ENCODE measurements at places on chromosomes 13 and 19.

- no peak for DNase-seq
Observed at GRCh38 chr13:39847336-39847735, 191.9 kb downstream of the COG6 start.

- no peak for DNase-seq
Observed at GRCh38 chr13:112657850-112658445, 31.9 kb upstream of the ATP11A start.

GRCh38 chr19:18167975-18168645 lies 5.5 kb upstream of the IFI30 start:
- peak; percentile 61 for DNase-seq

GRCh38 chr19:8352134-8352827 lies 9.2 kb upstream of the KANK3 start:
- no peak for DNase-seq

- no peak for DNase-seq
Observed at GRCh38 chr19:3844596-3844995, 24.2 kb downstream of the ZFR2 start.

GRCh38 chr19:7267792-7268704 lies 26.2 kb downstream of the INSR start:
- DNase-seq: no peak

DNA sequence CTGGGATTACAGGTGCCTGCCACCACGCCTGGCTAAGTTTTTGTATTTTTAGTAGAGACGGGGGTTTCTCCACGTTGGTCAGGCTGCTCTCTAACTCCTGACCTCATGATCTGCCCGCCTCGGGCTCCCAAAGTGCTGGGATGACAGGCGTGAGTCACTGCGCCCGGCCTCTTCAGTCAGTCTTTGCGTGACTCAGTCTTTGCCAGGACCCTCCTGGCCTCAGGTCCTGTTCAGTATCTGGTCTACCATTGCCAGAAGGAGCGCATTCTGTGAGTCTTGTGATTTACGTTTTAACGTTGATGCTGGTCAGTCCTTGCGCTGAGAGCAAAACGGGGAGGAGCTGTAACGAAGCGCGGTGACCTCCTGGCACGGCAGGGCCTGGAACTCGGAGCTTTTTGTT lies 7.6 kb upstream of the HMG20B start:
- no peak for DNase-seq

- DNase-seq: no peak
Observed at GRCh38 chr19:2239173-2239572, 2.5 kb downstream of the SF3A2 start.

- DNase-seq: no peak
Observed at GRCh38 chr13:110698689-110699088, 7.2 kb downstream of the CARS2 start.

DNA sequence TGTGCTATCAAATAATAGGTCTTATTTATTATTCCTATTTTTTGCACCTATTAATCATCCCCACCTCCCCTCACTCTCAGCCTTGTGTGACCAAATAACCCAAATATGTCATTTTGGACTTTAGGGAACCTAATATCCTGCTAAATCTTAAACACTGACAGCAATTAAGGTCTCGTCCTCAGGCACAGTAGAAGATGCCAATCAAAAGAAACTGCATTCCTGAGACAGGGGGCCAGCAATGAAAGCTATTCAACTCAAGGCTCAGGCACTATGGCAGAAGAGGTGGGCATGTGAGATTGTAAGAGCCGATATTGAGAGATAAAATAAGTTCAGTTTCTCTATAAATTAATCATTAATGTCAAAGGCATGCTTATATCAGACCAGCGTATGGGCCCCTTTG lies 1437.7 kb upstream of the PCDH9 start:
- no peak for DNase-seq

- no peak for DNase-seq
Observed at GRCh38 chr19:30666301-30666803, 294.2 kb downstream of the ZNF536 start.

DNA sequence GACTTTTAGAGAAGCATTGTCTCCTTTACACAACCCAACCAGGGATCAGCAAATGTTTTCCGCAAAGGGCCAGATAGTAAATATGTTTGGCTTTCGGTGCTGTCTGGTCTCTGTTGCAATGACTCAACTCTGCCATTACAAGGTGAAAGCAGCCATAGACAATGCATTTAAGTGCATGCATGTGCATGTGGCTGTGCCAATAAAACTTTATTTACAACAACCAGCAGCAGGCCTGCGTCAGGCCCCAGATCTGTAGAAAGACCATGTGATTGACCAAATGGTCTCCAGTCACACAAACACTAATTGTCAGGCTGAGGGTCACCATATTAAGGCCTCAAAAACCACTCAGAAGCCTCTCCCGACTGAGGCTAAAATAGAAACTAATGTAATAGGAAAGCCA lies 8.1 kb downstream of the RAB20 start:
- no peak for DNase-seq

DNA sequence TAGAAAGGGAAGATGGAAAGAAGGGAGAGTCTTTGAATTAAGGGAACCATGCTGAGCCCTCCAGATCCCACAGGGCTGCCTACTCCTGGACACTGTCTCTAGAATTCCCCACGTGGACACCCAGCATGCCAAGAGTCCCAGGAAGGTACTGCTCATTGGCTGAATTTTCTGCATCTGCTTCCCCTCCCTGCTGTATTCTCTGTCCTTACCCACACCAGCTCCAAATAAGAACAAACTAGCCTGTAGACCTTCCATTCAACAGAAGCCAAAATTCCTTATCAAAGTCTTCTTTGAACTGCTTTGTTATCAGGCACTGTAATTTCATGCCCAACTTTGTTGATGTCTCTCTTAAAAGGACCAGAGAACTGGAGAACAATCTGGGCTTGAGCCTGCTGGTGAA lies 305.9 kb upstream of the ARGLU1 start:
- no peak for DNase-seq

DNA sequence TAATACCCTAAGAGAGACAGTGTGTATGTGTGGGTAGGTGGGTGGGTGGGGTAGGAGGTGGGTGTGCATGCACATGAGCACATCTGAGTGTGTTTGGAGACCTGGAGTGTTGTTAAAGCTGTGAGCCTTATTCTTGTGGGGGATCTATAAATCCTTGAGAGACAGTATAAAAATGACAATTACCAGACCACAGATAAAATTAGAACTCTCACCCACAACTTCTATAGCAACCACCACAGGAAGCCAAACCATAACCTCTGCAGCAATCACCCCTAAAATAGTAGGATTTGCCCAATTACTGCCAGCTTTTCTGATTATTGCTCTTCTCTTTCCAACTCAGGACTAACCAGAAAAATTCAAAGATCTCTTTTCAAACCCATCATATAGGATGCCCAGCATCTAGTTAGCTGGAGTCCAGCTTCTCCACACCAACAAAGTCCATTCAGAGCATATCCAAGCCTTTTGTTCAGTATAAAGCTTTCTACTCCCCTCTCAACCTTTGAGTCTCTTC lies 93.4 kb upstream of the SLITRK1 start:
- no peak for DNase-seq

DNA sequence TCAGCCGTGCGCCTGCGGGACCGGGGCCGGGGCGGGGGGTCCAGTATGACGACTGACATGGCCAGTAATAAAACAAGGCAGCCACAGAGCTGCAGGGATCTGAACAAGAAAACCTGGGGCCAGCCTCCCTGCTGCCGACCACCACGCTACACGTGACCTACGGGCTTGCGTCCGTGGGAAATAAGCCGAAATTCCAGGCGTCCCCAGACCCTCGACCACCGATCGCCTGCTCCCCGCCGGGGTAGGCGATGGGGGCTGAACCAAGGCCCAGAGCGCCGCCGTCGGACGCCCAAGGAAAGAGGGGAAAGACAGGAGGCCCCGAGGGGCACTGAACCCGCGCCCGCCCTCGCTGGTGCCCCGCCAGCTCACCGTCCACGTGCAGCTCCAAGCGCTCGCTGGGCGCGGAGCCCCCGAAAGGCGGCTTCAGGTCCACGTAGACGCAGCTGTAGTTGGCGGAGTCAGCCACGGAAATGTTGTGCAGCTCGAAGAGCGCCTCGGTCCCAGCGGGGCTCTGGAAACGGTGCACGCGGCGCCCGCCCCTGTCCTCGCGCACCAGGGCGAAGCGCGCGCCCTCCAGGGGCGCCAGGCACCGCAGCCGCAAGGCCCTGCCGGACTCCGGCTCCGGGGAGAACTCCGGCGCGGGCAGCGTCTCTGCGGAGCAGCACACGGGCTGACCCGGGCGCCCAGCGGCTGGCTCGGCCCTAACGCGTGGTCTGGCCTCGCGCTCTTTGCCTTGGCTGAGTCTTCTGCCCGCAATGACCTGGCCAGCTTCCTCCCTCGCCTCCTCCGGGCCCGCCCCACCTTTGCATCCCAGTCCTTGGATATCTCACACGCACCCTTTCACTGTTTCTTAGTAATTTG lies 3.1 kb downstream of the A1BG start:
- DNase-seq: no peak

GRCh38 chr13:48504606-48505005 lies 28.3 kb downstream of the RCBTB2 start:
- DNase-seq: no peak

GRCh38 chr19:465056-465816 lies 4.4 kb upstream of the SHC2 start:
- no peak for DNase-seq

- DNase-seq: peak; percentile 42
Observed at GRCh38 chr19:19597809-19598306, 20.6 kb downstream of the PBX4 start.

- no peak for DNase-seq
Observed at GRCh38 chr13:72889495-72889894, 107.6 kb downstream of the PIBF1 start.

- DNase-seq: no peak
Observed at GRCh38 chr19:10299545-10300458, 9.8 kb downstream of the ZGLP1 start.

- no peak for DNase-seq
Observed at GRCh38 chr13:106213028-106213757, 322.3 kb downstream of the EFNB2 start.

DNA sequence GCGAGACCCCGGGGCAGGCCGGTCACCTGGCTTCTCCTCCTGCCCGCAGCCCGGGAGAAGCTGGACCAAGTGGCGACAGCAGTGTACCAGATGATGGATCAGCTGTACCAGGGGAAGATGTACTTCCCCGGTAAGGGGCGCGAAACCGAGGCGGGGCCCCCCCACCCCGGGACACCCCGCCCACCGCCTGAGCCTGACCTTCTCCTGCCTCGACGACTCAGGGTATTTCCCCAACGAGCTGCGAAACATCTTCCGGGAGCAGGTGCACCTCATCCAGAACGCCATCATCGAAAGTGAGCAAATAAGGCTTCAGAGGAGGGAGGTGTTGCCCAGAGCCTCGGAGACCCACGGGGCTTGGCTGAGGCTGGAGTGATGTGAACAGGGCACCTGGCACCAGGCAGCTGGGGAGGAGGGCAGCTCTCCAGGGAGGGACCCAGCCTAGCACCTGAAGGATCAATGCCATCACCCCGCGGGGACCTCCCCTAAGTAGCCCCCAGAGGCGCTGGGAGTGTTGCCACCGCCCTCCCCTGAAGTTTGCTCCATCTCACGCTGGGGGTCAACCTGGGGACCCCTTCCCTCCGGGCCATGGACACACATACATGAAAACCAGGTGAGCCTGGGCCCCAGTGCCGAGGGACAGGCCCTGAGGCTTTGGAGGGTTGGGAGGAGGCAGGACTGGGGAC lies 629 bp downstream of the IZUMO4 start:
- peak; percentile 50 for DNase-seq

DNA sequence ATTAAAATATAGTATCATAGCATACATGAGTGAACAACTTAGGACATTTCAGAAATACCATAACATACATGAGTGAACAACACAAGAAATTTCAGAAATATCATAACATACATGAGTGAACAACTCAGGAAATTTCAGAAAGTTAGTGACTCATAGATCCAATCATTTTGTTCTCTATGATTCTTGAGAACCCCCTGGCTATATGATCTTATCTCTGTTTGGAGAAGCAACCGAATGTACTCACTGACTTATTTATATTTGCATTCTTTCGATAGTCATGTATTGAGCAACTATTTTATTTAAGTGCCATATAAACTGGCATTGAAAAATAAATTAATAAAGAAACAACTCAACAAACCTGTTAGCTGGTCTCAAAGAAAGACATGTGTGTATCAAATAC lies 251.1 kb downstream of the EFNB2 start:
- no peak for DNase-seq

DNA sequence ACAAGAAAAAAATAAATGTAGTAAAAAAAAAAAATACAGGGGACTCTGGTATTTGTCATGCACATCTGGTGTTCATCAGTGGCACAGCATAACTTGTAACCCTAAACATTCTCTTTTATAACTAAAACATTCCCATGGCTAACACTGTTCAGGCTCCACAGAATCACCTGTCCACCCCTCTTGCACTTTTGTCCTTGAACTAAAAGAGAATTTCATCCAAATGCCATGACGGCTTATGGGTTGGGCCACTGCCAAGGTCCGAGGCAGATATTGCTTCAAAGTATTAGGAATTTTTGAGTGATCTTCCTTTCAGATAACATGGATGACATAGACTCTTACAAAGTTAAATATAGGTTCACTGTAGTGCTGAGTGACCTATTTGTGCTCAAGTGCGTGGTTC lies 25.7 kb upstream of the SERP2 start:
- no peak for DNase-seq

GRCh38 chr19:4172861-4173473 lies 9.4 kb downstream of the SIRT6 start:
- DNase-seq: peak; percentile 63

GRCh38 chr13:76887076-76887563 lies 915 bp upstream of the KCTD12 start:
- no peak for DNase-seq

GRCh38 chr13:60013166-60013565 lies 150.6 kb downstream of the DIAPH3 start:
- DNase-seq: no peak

DNA sequence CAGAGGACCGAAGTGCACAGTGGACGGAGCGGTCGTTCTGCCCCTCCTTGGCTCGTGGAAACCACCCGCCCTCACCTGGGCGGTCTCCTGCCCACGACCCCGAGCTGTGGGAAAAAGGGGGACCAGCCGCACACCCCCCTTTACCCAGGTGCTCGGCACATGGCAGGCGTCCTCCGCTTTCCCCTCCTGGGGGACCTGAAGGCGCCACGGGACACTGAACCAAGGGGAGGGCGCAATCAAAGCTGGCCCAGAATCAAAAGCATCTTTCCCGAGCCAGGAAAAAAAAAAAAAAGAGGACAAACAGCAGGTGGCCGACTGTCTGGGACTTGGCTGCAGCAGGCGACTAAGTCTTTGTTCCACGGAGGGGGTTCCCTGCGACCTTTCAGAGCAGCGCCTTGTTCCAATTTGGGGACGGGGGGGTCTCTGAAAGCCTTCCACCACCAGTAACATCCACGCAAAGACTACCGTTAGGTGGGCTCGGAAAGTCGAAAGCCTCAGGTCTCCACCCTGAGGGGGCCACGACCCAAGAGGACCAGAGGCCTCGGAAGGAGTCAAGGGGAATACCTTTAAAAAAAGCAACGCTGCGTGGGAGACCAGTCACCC lies 1.1 kb downstream of the MBD3 start:
- DNase-seq: no peak
